ENCODE measurements at places on chromosomes 1 and 21. TPM values are rescaled to one million over a fixed set of nuclear protein-coding genes. Genes with fewer than 3 reads are reported as not detected.

DNA sequence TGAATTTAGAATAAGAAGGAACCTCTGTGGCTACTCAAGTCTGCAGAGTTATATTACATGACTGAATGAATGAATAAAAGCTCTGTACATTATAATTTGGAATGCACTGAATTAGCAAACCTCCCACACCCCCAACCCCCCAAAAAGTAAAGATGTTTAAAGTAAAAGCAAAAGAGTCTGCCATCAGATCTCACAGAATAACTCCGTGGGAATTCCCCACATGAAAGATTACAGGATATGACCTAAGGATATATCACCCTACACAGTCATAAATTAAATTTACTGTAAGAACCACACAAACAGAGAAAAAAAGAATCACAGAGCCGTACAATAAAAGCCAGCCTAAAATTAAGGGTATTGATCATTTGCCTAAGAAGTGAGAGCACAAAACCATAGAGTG lies 587.3 kb downstream of the PTPRC start:
- peak; percentile 4 for DNase-seq

DNA sequence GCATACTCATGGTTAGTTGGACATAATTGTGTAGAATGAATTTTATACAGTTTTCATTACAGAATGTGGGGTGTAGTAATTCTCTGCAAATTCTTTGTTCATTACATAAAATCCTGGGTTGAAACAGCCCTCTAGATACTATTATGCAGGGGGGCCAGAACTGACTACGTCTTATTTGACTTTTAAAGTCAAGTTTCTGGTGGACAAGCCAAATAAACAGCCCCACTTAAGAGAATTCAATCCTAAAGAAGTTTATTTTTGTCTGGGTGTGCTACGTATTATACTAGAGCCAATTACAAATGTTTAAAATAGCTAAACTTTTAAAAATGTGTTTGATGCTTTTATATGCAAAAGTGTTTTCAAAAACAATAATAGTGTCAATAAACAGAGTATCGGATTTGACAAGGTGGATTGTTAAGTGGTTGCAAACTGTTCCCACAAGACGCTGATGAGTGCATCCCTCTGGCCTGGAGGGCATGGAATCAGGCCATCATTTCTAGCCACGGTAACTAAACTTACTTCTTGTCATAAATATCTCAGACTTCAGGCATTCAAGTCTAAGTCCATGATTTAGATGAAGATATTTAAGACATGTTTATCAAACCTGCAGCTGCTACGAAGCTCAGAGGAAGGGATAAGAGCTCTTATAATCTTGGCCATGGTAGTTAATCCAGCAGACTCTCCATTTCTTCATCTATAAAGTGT lies 646.3 kb downstream of the KIF26B start:
- peak; percentile 66 for DNase-seq

- no peak for DNase-seq
Measured at GRCh38 chr1:184743062-184743756, 11.4 kb downstream of the EDEM3 start.

The CDK18 gene
- total RNA-seq = 11.6 TPM

The PDE9A gene
- total RNA-seq = 2.9 TPM

The TMPRSS3 gene
- total RNA-seq = 1.7 TPM
